Neural crest cell (in vitro differentiated cells): ENCODE measurements at places on chromosomes 3 and 15.
A peak's percentile ranks its signal among the peaks of the same experiment; 100 is the strongest.

DNA sequence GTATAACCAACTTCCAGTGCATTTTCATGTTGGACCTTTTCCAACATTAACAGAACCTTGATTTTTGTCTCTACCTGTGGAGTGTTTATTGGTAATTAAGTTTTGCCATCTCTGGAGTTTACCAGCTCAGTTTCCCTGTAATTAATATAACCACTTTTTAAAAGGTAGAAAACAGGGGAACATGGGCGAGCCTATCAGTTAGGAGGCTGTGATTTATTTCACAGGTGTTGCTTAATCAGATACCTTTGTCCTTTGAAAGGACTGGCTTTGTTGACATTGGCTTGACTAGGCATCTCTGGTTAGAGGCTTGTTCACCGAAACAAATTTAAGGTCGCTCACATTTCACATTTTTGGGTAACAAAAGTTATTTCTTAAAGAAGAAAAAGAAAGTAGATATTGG is 622 bp downstream of the NAALADL2 start:
- H3K4me3 ChIP-seq = no peak overlapping the region
- no peaks in the 10 kb centered on the region for H3K27me3 ChIP-seq
- no peaks in the 10 kb centered on the region for H3K36me3 ChIP-seq
- no peak for DNase-seq

GRCh38 chr3:134697830-134698689 is 47.2 kb upstream of the KY start:
- DNase-seq = no peak
- no peak overlapping the region for H3K4me3 ChIP-seq
- peaks cover 10% of the 10 kb centered on the region for H3K4me1 ChIP-seq
- no peak overlapping the region for H3K27ac ChIP-seq
- H3K36me3 ChIP-seq = peaks cover 2% of the 10 kb centered on the region
- peaks cover 26% of the 10 kb centered on the region for H3K27me3 ChIP-seq

GRCh38 chr3:132504375-132504933 is 87.2 kb downstream of the DNAJC13 start:
- no peak for DNase-seq
- no peak overlapping the region for H3K4me3 ChIP-seq
- H3K27ac ChIP-seq = no peak overlapping the region
- H3K36me3 ChIP-seq = peaks cover 31% of the 10 kb centered on the region
- no peaks in the 10 kb centered on the region for H3K27me3 ChIP-seq

DNA sequence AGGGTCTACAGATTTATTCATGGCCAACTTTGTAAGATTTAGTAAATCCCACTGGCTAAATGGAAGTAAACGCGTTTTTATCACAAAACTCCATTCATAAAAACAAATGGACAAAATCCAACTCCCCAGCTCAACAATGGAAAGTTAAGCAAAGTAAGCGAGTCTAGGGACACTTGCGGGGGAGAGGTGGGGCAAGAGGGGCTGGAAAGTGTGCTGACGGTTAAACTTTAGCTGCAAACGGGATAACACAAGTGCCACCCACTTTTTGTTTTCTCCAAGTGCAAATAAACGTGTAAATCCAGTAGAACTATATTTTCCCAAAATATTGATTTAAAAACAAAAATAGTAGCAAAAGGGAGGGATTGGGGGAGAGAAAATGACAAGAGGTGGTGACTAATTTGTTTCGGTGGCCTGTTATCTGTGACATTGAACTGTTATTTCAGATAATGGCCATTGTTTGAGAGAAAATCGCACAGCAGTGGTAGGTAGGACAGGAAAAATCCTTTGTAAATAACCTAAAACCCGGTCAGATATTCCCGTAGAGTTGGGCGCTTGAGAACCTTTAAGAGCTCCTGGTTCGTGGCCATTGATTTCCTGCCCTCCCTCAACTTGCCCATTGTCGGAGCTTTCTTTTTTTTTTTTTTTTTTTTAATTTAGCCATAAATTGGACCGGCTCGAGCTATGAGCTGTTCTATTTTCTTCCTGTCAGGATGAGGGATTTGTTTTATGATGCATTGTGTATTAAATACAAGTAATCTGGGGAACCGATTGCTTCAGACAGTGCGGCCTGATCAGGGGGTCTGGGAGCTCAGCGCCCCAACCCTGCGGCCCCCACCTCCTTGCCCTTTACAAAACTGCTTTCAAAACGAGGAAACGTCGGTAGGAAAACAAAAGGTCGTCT is 514.8 kb downstream of the MECOM start:
- no peaks in the 10 kb centered on the region for H3K36me3 ChIP-seq
- H3K4me3 ChIP-seq = peak overlapping the region; percentile 82
- H3K27ac ChIP-seq = no peak overlapping the region
- H3K27me3 ChIP-seq = peaks cover 85% of the 10 kb centered on the region
- H3K4me1 ChIP-seq = peaks cover 49% of the 10 kb centered on the region

GRCh38 chr3:34864011-34864410 is 775.3 kb upstream of the ARPP21 start:
- H3K27me3 ChIP-seq = no peaks in the 10 kb centered on the region
- H3K36me3 ChIP-seq = no peaks in the 10 kb centered on the region
- H3K27ac ChIP-seq = no peak overlapping the region
- no peak for DNase-seq

DNA sequence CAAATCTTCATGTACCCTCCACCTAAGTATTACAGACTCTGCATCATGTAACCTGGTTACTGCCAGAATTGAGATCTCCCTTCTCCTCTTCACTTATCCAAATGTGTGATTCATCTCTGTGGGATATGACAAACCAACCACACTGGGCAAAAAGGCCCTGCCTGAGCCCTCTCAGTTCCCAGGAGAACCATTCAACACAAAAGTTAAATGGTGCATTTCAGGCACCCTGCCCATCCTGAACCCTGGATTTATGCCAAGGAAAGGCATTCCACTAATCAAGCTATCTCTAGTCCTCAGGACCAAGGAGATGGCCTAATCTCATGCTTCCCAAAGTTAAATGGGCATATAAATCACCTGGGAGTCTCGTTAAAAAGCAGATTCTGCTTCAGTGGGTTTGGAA is 108.5 kb downstream of the TNIK start:
- peaks cover under 1% of the 10 kb centered on the region for H3K36me3 ChIP-seq
- H3K4me3 ChIP-seq = no peak overlapping the region
- H3K27ac ChIP-seq = peak overlapping the region; percentile 64

DNA sequence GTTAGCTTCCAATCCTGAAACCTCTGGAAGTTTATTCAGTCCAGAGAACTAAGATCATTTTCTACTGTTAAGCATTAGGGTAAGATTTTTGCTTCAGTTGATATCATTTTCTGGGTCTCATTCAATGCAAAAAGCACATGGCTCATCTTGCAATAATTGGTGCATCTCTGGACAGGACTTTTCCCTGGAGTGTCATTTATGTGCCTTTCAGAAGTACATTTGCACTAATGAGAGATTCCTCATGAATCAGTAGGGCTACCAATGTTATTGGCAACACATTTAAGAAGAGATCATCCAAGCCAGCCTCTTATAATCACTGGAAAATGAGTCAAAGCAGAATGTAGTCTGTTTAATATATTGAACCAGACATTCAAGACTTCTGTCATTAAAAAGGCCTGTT is 224.2 kb upstream of the CHRNA7 start:
- H3K36me3 ChIP-seq = no peaks in the 10 kb centered on the region
- no peak overlapping the region for H3K27ac ChIP-seq
- no peak for DNase-seq
- H3K4me3 ChIP-seq = no peak overlapping the region

DNA sequence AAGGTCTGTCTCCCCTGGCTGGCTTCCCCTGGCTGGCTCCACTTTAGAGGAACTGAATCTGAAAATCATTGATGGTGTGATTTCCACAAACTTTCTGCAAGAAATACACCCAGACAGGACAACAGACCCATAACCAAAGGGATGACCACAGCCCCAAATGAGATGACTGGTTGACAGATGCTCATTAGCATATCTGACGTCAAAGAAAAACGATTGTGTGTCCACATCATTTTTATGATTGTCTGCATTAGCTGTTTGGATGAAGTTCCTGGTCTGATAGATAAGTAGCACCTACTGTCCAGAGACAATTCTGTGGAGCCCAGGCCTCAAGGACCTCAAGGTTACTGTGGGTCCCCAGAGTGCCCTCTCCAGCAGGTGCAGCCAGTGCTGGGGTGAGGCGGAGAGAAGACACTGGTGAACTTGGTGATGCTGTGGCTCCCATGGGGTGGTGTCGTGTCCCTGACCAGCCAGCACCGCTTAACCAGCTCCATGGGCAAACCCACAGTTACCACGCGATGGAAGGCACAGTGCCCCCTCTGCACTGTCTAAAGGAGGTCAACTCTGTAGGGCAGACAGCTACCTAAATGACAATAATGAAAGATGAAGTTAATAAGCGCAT is 127.4 kb downstream of the NSMCE3 start:
- H3K27ac ChIP-seq = no peak overlapping the region
- peaks cover 8% of the 10 kb centered on the region for H3K27me3 ChIP-seq
- peaks cover 3% of the 10 kb centered on the region for H3K36me3 ChIP-seq
- H3K4me1 ChIP-seq = peaks cover 15% of the 10 kb centered on the region

GRCh38 chr3:68163062-68163461 is 508.6 kb upstream of the SUCLG2 start:
- no peak overlapping the region for H3K27ac ChIP-seq
- no peak for DNase-seq
- no peak overlapping the region for H3K4me3 ChIP-seq
- H3K4me1 ChIP-seq = no peaks in the 10 kb centered on the region

DNA sequence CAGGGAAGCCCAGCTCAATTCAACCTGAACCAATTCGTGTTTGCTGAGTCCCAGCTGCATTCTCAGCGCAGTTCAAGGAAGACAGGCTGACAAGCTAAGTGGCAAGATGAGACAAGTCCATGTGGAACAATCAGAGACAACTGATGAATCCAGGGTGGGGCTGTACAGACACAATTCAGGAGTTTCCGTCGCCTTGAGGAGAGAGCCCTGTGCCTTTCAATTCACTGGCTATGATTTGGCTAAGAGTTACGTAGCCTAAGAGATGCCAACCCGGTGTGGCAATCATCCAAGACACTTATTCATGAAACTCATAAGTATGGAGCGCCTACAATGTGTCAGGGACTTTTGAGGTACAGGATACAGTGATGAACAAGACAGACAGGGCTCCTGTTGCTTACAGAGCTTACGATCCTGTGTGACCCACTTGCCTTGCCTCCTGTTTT is 15.5 kb upstream of the ZBED2 start:
- H3K27me3 ChIP-seq = no peaks in the 10 kb centered on the region
- H3K4me1 ChIP-seq = peaks cover 4% of the 10 kb centered on the region
- H3K27ac ChIP-seq = no peak overlapping the region
- H3K4me3 ChIP-seq = no peak overlapping the region
- H3K36me3 ChIP-seq = no peaks in the 10 kb centered on the region

- H3K36me3 ChIP-seq = no peaks in the 10 kb centered on the region
- H3K27ac ChIP-seq = no peak overlapping the region
- no peaks in the 10 kb centered on the region for H3K4me1 ChIP-seq
- no peak for DNase-seq
- H3K27me3 ChIP-seq = no peaks in the 10 kb centered on the region
- H3K4me3 ChIP-seq = no peak overlapping the region
Measured at GRCh38 chr3:7684182-7684715, 817.4 kb upstream of the LMCD1 start.

GRCh38 chr3:48716508-48716981 is 476 bp downstream of the IP6K2 start:
- peaks cover 5% of the 10 kb centered on the region for H3K27me3 ChIP-seq
- H3K4me3 ChIP-seq = peak overlapping the region; percentile 96
- H3K27ac ChIP-seq = peak overlapping the region; percentile 99
- peaks cover 34% of the 10 kb centered on the region for H3K4me1 ChIP-seq
- H3K36me3 ChIP-seq = peaks cover 10% of the 10 kb centered on the region

GRCh38 chr3:189780546-189781270 is 149.5 kb downstream of the TP63 start:
- H3K4me3 ChIP-seq = no peak overlapping the region
- DNase-seq = no peak
- no peaks in the 10 kb centered on the region for H3K36me3 ChIP-seq
- no peak overlapping the region for H3K27ac ChIP-seq
- H3K27me3 ChIP-seq = peaks cover 11% of the 10 kb centered on the region

DNA sequence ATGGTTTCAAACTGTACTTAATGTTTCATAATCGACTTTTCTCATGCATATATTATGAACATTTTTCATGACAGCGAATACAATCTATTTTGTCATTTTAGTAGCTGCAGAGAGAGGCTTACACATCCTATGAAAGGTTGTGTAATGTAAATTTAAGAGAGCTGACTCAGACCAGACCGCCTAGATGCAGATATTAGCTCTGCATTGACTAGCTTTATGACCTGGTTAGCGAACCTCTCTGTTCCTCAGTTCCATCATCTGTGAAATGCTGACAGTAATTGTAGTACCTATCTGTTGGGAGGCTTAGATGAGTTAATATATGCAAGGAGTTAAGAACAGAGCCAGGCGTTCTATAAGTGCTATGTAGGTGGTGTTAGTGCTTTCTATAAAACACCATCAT is 116.2 kb upstream of the RASGRP1 start:
- H3K27me3 ChIP-seq = peaks cover 30% of the 10 kb centered on the region
- peaks cover 5% of the 10 kb centered on the region for H3K4me1 ChIP-seq
- no peak for DNase-seq
- H3K36me3 ChIP-seq = no peaks in the 10 kb centered on the region
- no peak overlapping the region for H3K4me3 ChIP-seq
- no peak overlapping the region for H3K27ac ChIP-seq

DNA sequence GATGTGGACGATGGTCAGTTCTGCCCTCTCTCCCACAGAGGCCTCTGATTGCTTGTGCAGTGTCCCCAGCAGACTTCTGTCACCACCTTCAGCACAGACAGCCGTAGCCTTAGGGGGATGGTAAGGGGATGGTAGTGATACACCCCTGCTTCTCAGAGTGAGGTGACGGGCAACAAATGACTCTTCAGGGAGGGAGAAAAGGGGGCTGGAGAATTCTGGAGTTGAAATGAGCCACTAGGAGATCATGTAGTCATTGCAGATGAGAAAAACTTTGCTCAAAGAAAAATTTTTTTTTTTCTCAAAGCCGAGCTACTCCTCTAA is 29.6 kb upstream of the TIMP4 start:
- no peak for DNase-seq
- no peaks in the 10 kb centered on the region for H3K36me3 ChIP-seq
- H3K27me3 ChIP-seq = no peaks in the 10 kb centered on the region
- H3K4me1 ChIP-seq = no peaks in the 10 kb centered on the region
- no peak overlapping the region for H3K4me3 ChIP-seq

- no peak overlapping the region for H3K4me3 ChIP-seq
- no peaks in the 10 kb centered on the region for H3K27me3 ChIP-seq
- H3K27ac ChIP-seq = no peak overlapping the region
Measured at GRCh38 chr3:59212128-59212779, 162.4 kb upstream of the CFAP20DC start.

DNA sequence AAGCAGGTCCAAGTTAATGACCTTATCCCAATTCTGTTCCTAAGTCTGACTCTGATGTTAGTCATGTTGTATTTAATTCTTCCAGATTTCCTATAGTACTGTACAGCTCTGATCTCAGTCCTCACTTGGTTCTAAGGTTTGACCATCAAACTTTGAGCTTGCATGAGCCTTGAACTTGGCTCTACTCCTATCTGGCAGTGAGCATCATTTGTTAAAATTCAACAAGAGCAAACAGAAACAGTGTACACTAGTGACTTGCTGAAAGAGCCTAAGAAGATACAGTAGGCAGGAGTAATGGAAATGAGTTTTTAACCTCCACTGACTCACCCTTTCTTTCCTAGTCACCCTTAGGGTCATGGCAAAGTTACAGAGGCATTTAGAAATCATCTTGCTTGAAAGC is 451.1 kb upstream of the TPRG1 start:
- H3K4me3 ChIP-seq = no peak overlapping the region
